Activated T-helper 1 cell treated with anti-CD3 and anti-CD28 coated beads, Interleukin-2, amount 50 U/mL, for 16 hours (primary cell): ENCODE measurements at places on chromosomes 7 and 10.

- no peak for DNase-seq
These were observed 285.1 kb downstream of the ZEB1 start for GRCh38 chr10:31604096-31604495.

- DNase-seq, result no peak
These were observed at the start of gene HOXA5 for GRCh38 chr7:27143023-27143949. TSS of gene HOXA5 (minus strand) at chr7:27143681. CDS start at chr7:27143607, 74 bp downstream.

- no peak for DNase-seq
These were observed 28.3 kb downstream of the PTPRN2 start for GRCh38 chr7:158559356-158559755.

GRCh38 chr7:37405603-37406122 lies 43.0 kb downstream of the ELMO1 start:
- DNase-seq, result no peak

GRCh38 chr7:142379201-142379885 lies 121.5 kb upstream of the PRSS58 start:
- DNase-seq, result no peak

GRCh38 chr7:138468244-138469123 lies 8.4 kb downstream of the TRIM24 start:
- DNase-seq, result no peak

DNA sequence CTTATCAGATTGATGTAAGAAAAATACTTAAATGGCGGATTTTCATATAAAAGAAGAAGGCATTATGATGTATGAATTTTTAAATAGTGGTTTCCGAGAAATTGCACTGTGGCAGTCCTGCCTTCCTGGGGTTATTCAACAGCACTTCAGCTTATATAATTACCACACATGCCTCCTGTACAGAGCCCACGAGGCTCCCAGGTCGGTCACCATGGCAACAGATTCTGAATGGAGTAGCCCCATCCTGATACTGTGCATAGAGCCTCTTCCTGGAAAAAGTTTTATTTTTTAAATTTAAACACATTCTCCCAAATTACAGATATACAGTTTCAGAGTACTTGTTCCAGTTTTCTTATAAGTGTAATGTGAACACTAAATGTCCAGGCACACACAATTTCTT lies 15.9 kb upstream of the ASB4 start:
- DNase-seq, result no peak

GRCh38 chr7:23965296-23965695 lies 255.3 kb downstream of the STK31 start:
- no peak for DNase-seq

GRCh38 chr7:130013241-130013640 lies 37.9 kb downstream of the ZC3HC1 start:
- no peak for DNase-seq

DNA sequence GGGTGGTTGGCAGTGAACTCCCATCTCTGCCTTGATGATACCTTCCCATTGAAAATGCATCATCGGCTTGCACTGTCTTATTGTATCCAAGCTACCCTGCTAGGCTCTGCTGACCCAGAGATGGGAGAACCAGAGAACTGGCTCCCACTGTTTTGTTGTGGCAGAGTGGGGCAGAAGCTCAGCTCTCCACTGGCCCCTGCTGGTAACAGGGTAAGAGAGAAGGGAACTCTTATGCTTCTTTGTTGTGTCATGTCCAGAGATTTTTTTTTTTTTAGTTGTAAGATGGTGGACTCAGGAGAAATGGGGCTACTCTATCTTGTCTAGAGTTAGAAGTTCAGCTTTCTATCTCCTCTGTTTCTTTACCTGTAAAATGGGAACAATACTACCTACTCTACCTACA lies 100.5 kb upstream of the SDK1 start:
- no peak for DNase-seq

GRCh38 chr10:80444646-80445319 lies 9.3 kb upstream of the TSPAN14 start:
- DNase-seq, result no peak

- DNase-seq, result no peak
These were observed 739 bp upstream of the MEST start for GRCh38 chr7:130490888-130491804.

DNA sequence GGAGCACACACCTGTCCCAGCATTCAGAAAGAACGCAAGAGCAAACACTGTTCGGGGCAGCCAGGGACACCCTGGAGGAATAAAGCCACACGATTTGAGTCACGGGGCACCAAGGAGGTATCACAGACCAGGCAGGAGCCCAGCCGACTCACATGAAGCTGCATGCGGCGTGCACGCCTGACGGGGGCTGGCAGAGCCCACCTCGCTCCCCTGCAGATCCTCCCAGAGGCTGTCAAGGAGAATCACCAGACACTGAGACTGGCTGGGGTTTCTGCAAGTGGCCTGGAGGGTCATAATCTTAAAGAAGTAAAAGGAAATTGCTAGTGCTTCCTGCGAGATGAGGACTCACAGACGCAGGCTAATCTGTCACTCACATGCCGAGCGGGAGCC lies 61.6 kb downstream of the TCERG1L start:
- DNase-seq, result no peak

DNA sequence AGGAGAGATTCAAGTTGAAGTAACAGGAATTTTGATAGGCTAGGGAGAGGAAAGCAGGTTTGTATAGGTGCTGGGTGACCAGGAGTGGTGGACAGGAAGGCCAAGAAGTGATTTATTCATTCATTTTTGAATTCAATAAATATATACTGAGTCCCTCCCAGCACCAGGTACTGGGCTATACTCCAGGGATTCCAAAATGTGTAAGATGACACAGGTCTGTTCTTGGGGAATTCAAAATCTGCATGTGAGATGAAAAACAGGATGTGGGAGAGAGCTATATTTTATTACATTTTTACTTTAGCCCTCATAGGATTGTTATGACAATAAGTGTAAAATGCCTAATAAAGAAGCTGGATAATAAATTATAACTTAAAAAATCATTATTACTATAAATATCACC lies 134.9 kb downstream of the ANK3 start:
- no peak for DNase-seq

DNA sequence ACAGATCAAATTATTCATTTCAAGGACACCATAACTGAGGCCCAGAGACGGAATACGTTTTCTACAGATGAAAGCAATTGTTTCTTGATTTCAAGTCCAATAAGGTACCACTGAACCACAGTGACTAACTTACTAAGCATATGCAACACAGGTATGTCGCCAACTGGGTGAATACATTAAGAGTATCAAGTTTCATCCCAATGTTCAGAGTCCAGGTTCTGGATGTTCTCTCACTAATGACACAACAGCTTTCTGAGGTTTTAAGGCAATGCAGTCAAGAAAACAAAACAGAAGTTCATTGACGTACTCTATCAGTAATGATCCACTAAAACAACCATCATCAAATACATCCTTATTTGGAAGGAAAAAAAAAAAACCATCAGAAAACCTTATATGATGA lies 35.8 kb downstream of the NSUN6 start:
- no peak for DNase-seq

DNA sequence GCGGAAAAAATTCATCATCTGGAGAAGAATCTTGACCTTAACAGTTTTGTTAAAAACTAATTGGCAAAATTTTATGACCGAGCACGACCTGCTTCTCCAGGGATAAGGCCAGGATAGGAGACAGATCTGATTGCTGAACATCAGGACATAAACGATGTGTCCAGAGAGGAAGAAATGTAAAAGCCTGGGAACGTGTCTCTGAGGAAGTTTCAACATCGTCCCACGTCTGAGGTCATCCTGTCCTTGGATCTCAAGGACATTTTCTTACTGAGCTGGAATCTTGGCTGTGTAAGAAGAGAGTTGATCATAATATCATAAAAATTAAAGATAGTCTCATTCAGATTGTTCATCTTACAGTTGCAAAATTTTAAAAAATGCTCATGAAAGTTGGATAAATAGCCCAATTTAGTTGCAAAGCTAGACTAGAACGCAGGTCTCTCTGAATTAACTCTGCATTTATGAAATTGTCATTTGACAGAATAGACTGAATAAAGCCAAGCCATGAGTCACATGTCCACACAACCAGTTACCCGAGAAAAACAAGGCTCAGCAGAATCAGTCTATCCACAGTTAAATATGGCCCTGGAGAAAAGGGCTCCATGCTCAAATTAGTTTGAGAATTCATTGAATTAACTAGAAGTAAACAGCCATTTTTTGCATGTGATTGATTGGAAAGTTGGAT lies 120.0 kb upstream of the EGFR start:
- DNase-seq, result no peak

GRCh38 chr7:151405588-151405987 lies 4.2 kb downstream of the WDR86 start:
- DNase-seq, result no peak

- no peak for DNase-seq
These were observed 413.8 kb downstream of the KCNMA1 start for GRCh38 chr10:77223526-77224460.

DNA sequence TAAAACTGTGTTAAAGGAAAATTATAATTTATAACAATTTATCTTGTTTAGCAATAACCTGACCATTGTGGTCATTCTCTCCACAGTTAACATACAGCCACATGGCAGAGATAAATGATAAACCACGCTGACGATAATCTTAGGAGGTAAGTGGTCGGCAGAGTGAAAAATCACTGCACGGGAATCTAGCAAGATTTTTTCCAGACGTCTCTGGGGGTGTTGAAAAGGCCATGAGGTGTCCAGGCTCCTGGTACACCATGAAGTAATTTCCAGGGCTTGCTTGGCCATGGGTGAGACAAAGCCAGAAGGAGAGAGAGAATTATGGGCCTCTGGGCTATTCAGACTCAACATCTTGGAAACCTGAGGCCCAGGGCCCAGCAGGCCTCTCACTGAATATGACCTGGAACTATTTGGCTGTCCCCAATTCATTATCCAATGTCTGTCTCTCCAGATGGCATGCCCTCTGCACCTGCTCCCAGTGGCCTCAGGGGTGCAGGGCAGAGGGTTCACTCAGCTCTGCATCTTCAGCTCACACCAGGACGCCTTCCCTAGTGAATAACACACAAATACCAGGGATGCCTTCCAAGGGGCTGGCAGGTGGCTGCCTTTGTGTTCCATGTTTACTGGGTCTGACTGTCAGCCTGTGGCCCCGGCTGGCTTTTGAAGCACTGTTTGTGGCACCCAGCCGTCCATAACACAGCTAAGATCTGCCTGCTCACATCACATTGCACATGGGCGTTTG lies 590.4 kb upstream of the PFKP start:
- no peak for DNase-seq
